ENCODE measurements at places on chromosomes 5 and 9.

- DNase-seq = peak; percentile 89
These were observed 3.2 kb downstream of the NEK6 start for GRCh38 chr9:124260769-124261603.

GRCh38 chr5:138054847-138055558, 22.1 kb upstream of the FAM13B start:
- DNase-seq = no peak

DNA sequence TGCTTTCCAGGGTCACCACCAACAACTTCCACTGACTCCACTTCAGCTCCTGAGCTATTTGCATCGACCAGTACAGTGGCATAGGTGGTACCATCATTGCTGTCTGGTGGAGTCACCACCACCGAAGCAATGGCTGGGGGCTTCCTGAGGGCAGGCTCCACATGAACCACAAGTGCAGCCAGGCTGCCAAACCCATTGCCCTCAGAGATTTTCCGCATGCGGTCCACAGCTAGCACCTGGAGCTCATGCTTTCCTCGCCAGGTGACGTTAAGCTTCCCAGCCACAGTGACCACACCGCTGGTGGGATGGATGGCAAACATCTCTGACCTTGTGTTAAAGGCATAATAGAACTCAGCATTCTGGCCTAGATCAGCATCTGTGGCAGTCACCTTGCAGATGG, 23.1 kb downstream of the FAT2 start:
- DNase-seq = no peak

- no peak for DNase-seq
These were observed 16.4 kb upstream of the FBP1 start for GRCh38 chr9:94655739-94656138.

- no peak for DNase-seq
These were observed 69.1 kb downstream of the CXXC5 start for GRCh38 chr5:139717221-139717620.

DNA sequence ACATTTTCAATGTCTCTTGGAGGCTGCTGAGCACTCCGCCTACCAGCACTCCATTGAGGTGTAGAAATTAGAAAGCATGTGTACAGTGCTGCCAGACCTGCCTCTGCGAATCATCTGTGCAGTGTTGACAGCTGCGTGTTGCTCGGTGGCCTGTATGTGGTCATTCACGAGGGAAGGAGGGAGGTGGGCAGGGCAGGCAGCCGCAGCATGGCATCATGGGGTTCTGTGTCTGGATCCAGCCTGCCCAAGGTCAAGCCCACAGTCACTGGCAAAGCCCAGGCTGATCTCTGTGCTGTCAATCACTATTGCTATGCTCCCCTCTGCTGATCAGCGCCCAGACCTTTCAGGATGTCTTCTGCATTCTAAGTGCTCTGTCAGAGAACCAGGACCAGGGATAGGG, 8.0 kb upstream of the PDZD2 start:
- DNase-seq = no peak

DNA sequence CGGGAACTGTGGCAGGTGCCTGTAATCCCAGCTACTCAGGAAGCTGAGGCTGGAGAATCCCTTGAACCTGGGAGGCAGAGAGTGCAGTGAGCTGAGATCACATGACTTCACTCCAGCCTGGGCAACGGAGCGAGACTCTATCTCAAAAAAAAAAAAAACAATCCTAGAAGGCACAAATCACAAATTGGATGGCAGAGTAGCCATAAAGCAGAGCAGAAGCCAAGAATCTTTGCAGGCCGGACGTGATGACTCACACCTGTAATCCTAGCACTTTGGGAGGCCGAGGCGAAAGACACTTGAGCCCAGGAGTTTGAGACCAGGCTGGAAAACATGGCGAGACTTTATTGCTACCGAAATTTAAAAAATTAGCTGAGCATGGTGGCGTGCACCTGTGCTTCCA, 9.2 kb upstream of the FUBP3 start:
- DNase-seq = no peak

DNA sequence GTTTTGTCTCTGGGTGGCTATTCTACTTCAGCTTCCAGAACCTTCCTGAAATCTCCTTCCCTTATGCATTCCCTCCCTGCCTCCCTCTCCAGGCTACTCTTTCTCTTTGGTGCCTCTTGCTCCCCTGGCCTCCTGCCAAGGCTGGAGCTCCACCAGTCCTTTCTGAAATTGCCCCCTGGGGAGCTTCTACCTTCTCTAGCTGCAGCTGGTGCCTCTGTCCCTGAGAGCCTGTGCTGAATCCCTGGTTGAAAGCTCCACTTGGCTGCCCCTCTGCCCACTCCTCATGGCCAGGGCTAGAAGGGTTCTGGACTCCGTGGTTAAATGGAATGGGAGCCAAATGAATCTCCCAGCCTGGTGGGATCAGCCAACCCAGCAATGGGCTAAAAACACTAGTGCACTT, 80.1 kb downstream of the COL15A1 start:
- no peak for DNase-seq

DNA sequence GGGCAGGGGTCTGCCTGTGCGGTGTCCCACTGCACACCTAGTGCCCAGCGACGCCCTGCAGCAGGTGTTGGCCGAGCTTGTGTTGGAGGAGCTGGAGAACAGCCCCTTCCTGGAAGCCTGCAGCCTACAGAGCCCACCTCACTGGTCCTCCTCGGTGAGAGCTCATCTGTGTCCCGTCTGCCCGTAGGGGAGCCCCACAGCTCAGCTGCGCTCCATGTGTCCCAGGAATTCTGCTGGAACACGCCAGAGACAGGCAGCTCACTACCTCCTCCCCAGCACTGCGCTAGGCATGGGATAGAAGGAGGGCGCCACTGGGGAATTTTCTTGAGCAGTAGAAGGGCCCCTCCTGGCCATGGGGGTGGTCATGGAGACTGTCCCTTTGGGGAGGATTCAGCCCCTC, 44.0 kb downstream of the DUSP1 start:
- DNase-seq = no peak

GRCh38 chr9:84748112-84748511, 78.6 kb downstream of the NTRK2 start:
- no peak for DNase-seq

DNA sequence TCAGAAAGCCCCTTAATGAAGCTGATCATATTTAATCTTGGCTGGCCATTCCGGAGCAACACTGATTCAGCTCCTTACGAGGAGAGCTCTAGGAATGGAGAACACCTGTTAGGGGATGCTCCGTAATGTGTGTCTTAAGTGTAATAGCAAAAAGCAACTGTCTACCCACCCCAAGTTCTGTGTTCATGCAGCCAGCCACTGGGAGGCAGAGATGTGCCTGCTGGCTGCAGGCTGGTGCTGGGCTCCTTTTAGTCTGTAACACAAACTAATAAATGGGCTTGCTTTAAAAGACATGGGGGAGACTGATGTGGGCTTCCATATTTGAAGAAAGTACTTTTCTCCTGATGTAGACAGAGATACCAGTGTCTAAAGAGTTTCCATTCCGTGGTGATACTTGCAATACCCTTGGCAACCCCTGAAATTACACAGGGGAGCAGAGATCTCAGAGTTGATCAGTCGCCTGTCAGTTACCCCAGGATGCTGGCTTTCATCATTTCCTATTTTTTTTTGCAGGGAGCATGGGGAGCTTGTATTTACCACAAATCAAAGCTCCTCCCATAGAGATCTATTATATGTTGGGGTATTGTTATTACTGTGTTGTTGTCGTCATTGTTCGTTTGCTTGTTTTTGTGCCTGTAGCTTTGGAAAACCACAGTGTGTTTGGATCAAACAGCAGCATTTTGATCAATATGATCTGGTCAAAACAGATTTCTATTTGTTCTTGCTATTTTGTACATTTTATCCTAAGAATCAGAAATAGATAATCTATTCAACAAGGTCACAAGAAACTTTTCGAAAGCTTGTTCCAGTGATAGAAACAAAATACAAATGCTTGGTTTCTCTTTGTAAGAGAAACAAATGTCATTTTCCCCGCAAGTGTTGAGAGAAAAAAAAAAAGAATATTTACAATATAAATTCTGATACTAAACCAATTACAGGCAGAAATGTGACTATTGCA, 65.8 kb downstream of the MTX3 start:
- DNase-seq = no peak

DNA sequence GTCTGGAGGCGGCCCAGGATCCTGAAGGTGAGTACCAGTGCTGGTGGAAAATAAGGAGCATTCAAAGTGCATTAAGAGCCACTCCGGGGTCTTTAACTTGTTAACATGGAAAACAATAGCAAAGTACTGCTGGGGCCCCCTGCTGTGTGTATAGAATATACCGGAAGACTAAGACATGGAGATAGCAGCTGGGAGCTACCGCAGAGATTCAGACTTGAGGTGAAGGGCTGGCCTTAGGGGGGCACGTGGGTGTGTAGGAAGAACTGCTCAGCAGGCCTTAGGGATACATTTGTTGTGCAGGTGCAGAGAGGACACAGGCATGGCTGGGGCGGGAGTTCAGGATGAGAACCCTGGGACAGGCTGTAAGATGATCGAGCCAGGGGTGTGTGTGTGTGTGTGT, 1.2 kb upstream of the DMRT1 start:
- DNase-seq = no peak

- DNase-seq = no peak
These were observed 8.9 kb downstream of the MRPL22 start for GRCh38 chr5:154949781-154950180.

- DNase-seq = no peak
These were observed 132.3 kb upstream of the SMARCA2 start for GRCh38 chr9:1882711-1883403.

DNA sequence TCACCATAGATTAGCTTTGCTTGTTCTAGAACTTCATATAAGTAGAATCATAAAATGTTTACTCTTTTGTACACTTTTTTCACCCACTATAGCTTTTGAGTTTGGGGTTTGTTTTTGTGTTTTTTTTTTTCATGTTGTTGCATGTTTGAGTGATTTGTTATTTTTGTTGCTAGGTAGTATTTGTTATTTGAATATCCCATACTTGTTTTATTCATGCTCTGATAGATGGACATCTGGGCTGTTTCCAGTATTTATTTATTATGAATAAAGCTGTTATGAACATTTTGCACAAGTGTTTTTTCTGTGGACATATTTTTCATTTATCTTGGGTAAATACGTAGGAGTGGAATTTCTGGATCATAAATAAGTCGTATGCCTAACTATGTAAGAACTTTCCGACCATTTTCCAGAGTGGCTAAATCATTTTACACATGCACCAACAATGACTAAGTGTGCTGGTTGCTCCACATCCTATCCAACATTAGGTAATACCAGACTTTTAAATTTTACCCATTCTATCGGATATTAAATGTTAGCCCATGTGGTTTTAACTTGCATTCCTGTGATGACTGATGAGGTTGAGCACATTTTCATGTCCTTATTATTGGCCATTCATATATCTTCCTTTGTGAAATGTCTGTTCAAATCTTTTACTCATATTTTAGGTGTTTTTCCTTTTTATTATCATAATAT, 69.1 kb upstream of the NR4A3 start:
- no peak for DNase-seq

DNA sequence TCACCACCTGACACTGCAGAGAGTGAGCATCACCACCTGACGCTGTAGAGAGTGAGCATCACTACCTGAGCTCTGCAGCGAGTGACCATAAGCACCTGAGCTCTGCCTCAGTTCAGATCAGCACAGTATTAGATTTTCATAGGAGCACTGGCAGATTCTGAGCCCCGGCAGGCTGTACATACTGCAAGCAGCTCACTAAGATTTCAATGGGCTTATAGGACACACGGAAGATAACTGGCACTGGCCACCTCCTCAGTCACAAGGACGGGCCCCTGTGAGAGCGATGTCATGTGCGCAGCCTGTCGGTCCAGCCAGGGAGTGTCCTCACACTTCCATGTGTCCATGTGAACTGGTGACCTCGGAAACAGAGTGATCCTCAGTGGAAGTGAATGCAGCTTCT, 153.5 kb upstream of the IRX2 start:
- no peak for DNase-seq

DNA sequence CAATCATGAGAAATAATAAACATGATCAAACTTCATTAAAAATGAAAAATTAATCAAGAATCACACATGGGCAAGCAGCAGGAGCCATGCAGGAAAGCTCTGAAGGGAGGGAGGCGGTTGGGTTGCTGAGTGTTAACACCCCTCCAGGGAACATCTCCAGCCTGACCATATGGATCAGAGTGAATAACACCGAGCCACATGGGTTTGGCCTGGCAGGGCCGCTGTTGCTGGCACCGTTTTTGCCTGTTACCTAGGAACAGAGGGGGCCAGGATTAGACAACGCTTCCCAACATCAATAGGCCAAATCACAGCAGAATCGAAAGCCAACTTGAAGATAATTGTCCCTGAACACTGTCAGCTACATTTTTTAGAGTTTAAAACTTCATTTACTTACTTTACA, 160.2 kb downstream of the DENND1A start:
- DNase-seq = no peak

- no peak for DNase-seq
These were observed 359.1 kb upstream of the DAB2 start for GRCh38 chr5:39783756-39784421.

- no peak for DNase-seq
These were observed 226.5 kb downstream of the TAF11L14 start for GRCh38 chr5:17860660-17861315.

DNA sequence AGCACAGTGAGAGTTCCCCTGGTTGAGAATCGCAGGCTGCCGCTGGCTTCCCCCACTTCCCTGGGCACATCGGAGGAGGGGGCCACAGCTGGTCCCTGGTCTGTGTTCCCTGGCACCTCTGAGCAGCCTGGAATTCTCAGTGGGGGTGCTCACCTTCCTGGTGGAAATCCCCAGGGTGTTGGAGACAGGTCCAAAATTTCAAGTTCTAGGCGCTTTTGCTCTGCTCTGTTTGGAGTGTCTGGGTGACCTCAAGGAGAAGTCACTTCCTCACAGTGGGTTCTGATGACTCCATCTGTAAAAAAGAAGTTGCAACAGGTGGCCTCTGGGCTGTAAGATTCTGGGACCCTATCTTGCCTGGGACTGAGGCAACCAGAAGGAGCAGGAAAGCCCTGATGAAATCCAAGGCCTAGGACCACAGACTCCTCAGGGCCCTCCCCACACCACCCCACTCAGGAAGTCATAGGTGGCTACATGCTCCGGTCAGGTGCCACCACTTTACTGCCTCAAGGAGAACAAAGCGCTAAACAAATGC, at the start of gene TRAF1:
TRAF1 (minus strand) TSS at position 400 of the 532 bp plus-strand sequence. CDS start 721 bp downstream, outside the sequence.
- DNase-seq = peak; percentile 66

- no peak for DNase-seq
These were observed 123.9 kb downstream of the RAB3C start for GRCh38 chr5:58706736-58707135.

DNA sequence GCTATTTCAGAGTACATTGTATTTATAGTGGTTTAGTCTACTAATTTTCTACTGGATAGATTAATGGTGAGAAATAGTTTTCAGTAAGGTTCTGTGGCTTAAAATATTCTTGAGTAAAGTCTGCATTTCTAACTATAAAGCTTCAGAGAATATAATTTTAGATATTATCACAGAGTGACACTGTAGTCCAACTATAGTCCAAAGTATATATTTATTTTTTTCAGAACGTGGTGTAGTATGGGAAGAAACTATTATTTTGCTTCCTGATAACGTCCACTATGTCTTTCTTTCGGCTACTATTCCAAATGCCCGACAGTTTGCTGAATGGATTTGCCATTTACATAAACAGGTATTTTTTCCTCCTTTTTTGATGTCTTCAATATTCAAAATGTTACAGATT, 35.3 kb downstream of the MTREX start:
- no peak for DNase-seq

GRCh38 chr5:139263946-139264345, 29.6 kb upstream of the MATR3 start:
- no peak for DNase-seq

Measured in inflammatory macrophage (primary cell).